WERI-Rb-1 (cell line): ENCODE measurements at places on chromosomes 7 and 10.

GRCh38 chr7:114218283-114218682 lies 196.3 kb upstream of the FOXP2 start:
- no peak for DNase-seq

- peak; percentile 50 for DNase-seq
Measured at GRCh38 chr10:110444004-110444337, 53.7 kb upstream of the DUSP5 start.

DNA sequence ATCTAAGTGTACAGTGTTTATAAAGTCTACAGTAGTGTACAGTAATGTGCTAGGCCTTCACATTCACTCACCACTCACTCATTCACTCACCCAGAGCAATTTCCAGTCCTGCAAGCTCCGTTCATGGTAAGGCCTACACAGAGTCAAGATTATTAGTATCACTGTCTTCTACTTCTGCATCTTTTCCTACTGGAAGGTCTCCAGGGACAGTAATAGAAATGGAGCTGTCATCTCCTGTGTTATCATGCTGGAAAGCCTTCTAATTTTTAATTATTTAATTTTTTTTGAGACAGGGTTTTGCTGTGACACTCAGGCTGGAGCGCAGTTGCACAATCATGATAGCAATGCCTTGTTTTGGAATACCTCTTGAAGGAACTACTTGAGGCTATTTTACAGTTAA lies 207.0 kb downstream of the HTR7 start:
- DNase-seq: no peak

GRCh38 chr10:64086083-64086767 lies 565.0 kb downstream of the REEP3 start:
- DNase-seq: no peak

GRCh38 chr7:132250480-132251326 lies 325.6 kb downstream of the PLXNA4 start:
- peak; percentile 37 for DNase-seq

DNA sequence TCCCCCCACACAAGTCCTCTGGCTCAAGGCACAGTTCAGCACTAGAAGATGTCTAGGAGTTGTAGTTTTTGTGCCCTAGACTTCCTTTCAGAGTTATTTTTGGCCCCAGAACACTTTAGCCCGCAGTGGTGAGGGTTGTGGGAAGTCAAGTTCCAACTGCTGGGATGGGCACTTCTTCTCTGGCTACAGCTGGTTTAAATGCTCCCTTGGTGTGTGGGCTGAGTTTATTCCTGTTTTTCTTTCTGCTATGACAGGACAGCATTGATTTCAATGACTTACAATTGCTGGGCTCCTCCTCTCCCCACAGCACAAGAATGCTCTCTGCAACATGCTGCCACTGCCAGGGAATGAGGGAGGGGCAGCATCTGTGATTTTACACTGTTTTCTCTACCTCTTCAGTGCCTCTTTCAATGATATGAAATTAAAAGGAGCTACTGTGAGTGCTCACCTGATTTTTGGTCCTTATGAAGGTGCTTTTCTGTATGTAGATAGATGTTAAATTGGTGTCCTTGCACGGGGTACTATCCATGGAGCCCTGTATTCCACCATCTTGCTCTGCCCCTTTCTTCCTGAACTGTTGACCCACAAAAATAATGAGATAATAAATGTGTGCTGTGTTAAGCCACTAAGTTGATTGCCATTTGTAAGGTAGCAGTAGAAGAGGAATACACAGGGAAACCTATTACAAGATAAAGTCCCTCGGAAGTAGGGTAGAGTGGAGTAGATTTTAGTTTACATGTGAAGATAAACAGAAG lies 56.3 kb downstream of the SLC13A1 start:
- no peak for DNase-seq

GRCh38 chr7:23594879-23595604 lies 2.1 kb upstream of the CCDC126 start:
- DNase-seq: no peak

DNA sequence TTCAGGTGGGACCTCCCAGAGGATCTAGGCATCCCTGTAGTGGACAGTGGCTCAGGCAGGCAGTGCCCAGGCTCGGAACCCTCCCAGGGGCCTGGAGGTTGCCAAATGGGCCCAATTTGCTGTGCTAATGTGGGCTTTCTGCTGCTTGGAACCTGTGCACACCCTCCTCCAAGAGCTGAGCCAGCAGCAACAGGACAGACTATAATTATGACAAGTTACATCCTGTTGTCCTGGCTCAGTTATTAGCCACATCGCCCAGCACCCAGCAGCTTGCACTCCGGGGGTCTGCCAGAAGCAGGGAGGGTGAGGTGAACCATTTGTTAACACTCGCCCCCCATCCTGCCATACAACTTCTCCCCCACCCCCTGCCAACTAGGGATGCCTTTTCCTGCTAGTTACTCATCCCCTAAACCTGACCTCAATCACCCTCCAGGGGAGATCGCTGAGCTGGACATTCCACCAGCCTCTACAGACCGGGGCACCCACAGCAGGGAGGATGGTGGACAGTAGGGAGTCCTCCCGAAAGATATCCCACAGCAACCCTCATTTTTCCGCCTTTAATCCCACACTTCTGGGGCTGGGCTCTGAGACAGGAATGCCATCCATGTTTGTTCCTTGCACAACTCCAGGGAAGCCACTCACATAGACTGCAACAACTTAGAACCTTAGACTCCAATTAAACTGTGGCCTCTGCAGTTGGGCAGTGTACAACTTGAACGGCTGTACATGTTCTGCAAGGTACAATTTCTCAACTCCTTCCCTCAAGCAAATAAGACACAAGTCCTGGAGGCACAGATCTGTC lies 7.9 kb upstream of the MYL10 start:
- no peak for DNase-seq
